H1 (cell line): ENCODE measurements at places on chromosomes 4 and X. TPM values are rescaled to one million over a fixed set of nuclear protein-coding genes. Genes with fewer than 3 reads are reported as not detected.

GRCh38 chr4:6087669-6088341 lies 69.6 kb upstream of the C4orf50 start:
- DNase-seq = peak; percentile 59

DNA sequence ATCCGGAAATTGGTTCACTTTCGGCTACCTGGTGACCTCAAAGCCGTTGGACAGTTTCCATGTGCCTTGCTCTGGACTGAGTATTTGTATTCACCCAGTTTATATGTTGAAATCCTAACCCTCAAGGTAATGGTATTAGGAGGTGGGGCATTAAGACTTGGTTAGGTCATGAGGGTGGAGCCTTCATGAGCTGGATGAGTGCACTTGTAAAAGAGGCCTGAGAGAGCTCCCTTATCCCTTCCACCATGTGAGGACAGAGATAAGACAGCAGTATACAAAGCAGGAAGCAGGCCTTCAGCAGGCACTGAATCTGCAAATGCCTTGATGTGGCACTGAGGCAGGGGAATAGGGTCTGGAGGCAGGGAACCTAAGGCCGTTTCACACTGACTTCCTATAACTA lies 5.3 kb upstream of the OPHN1 start:
- DNase-seq = no peak

The EMCN gene
- not detected in 2 replicates for total RNA-seq

- DNase-seq = no peak
Measured at GRCh38 chrX:25001808-25002660, 13.7 kb downstream of the ARX start.

DNA sequence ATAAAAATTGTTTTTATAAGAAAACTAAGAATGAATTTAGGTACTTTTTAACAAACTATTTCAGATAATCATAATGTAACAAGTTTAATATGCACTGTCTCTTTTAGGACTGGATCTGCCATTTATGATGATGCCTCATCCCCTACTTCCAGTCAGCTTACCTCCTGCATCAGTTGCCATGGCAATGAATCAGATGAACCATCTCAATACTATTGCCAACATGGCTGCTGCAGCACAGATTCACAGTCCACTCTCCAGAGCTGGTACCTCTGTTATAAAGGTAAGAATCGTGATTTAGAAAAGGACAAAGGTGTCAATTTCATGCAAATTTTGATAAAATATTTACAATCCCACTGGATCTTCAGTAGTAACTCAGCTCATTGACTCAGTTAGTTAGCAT lies 566.2 kb downstream of the DACH2 start:
- no peak for DNase-seq

DNA sequence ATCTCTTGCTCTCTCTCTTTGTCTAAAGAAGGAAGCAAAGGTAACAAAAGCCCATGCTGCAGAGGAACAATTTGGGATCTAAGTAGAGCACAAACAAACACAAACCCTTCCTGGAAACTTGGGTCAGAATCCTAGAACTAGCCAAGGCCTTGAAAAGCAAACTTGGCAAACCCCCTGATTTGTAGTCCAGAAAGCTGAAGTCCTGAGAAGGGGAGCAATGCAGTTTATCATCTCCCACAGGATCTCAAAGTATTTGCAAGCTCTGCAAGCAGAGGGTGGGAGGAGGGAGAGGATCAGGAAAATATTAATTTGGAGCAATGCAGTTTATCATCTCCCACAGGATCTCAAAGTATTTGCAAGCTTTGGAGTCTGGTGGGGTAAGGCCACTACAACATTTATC lies 379.5 kb upstream of the FGF13 start:
- no peak for DNase-seq
